ENCODE measurements at places on chromosomes 13 and 19.

- no peak for DNase-seq
Measured at GRCh38 chr13:80931118-80931517, 590.2 kb upstream of the SPRY2 start.

DNA sequence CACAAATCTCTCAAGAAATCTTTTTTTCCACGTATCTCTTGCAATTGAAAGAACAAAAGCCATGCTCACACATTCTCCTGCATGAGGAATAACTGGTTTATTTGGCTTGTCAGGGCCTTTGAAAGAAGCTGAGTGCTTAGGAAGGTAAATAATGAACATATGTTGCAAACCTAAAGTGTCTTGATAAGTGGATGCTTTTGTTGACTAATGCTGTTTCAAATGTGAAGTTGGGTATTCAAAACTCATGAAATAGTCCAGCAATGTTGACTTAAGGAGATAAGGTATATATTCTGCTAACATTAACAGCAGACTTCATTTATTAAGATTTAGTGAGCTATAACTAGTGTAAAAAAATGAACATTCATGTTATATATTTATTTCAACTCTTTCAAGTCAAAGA is 1792.7 kb upstream of the MIR17HG start:
- no peak for DNase-seq

- DNase-seq, result no peak
Measured at GRCh38 chr13:89163096-89163495, 1491.9 kb downstream of the SLITRK5 start.

DNA sequence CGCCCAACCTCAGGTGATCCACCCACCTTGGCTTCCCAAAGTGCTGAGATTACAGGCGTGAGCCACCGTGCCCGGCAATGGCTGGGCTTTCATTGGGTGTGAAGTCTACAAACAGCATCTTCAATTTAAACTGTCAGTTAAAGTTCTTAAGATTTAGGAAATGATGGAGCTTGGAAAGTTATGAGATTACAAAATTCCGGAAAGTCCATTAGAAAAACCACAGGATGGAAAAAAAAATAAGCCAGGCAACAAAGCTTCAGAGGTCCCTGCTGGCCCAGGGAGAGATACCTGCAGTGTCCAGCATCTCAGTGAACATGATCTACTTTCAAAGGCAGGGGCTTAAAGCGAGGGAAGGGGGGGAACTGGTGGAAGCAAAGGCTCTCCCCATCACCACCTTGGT is 4.6 kb upstream of the ZNF587B start:
- DNase-seq, result no peak

GRCh38 chr13:54165581-54166215 is 1137.1 kb downstream of the OLFM4 start:
- DNase-seq, result no peak

DNA sequence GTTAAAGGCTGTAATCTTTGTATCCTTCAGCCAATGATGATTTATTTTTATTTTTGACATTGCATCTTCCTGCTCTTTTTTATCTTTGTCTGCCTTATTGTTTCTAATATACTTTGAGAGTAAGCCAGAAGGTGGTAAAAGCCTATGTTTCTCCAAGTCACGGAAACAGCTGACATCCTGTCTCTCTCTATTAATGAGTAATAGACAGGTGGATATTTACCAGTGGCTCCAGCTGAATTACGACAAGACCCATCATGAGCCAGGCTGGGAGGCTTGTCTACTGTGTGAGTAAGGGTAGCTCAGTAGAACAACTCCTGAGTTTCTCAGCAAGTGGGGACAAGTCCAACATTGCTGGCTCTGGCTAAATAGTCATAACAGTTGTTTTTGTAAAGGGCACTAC is 166.6 kb downstream of the NDFIP2 start:
- DNase-seq, result no peak
